ENCODE measurements at places on chromosomes 2 and 18. TPM values are rescaled to one million over a fixed set of nuclear protein-coding genes. Genes with fewer than 3 reads are reported as not detected.

C2orf92 gene
- 18.4 TPM for total RNA-seq

FAM228A gene
- total RNA-seq = 5.0 TPM

C18orf54 gene
- total RNA-seq = 2.7 TPM

CYS1 gene
- total RNA-seq = 10.5 TPM

KCNJ13 gene
- not detected for total RNA-seq

RBM43 gene
- total RNA-seq = 13.1 TPM

MYO7B gene
- total RNA-seq = not detected

PSMA8 gene
- not detected for total RNA-seq

FAM124B gene
- 2.6 TPM for total RNA-seq

SLC35F6 gene
- 51.6 TPM for total RNA-seq

TOGARAM2 gene
- 28.4 TPM for total RNA-seq

DNA sequence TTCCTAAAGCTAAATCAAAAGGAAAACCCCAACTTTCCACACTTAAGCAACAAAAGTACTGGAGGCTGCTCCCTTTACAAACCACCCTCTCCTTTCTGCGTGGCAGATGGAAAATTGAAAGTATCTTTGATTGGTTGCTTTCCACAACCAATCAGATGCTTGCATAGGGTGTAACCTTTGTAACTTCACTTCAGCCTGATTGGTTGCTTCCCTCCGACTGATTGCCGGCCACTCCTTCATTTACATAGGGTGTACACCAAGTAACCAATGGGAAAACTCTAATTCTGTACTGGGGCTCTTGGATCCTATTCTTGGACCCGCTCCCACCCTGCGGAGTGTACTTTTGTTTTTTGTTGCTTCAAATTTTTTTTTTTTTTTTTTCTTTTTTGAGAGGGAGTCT lies 297.7 kb downstream of the NCKAP5 start:
- no peak for DNase-seq

- DNase-seq = no peak
Measured at GRCh38 chr18:54794823-54795222, 33.5 kb upstream of the RAB27B start.

DNA sequence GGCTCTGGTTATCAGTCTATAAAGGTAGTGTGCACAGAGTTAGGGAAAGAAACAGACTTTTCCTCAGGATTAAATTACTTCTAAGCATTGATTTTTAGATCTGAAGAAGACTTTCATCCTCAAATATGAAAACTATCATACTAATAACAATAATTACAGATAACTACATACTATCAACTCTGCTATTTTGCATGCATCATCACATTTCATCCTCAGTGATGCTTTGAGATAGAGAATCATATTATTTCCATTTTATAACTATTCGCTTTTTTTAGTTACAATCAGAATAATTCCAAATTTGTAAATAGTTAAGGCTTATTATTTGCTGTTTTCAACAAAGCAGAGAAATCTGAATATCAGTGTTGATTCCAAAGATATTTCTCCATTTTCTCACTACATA lies 239.2 kb downstream of the MEIS1 start:
- no peak for DNase-seq

DNA sequence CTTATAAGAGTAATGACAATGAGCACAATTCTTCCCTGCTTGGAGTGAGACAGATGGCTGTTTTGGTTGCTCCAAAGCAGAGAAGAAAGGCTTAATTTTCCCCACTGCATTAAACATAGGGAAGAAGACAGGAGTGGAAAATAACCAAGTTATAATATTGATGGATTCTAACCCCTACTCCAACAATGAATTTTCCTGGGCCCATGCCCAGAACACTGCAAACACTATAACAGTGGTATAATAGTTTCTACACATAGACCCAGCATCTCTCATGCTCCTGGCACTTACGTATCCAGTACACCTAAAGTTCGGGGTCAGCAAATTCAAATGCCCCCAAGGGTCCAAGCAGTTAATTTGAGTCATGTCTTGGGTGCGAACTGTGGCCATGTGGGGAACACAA lies 613.4 kb downstream of the PLCL1 start:
- DNase-seq = no peak

- no peak for DNase-seq
Measured at GRCh38 chr18:57793302-57793986, 9.7 kb downstream of the ATP8B1 start.

- no peak for DNase-seq
Measured at GRCh38 chr2:54083021-54083420, 32.4 kb upstream of the ACYP2 start.

DNA sequence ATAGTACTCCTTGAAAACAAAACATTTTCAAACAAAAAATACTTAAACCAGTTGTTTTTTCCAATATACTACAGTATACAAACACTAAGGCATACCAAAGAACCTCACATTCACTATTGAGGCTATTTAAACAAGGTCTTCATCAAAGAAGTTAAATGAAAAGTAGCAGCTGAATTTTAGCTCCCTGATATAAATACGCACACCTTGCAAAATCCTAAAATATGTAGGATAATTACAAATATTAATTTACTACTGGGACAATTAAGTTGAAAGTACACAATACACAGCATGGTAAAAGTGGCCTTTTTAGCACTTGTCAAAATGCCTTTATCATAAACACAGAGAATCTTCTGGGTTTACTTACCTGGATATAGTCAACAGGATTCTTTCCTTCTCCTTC lies 78.7 kb downstream of the CUL3 start:
- DNase-seq = no peak

- peak; percentile 97 for DNase-seq
Measured at GRCh38 chr2:159286709-159287441, 372 bp upstream of the WDSUB1 start.

- no peak for DNase-seq
Measured at GRCh38 chr2:231929961-231930592, 3.9 kb upstream of the NPPC start.

DNA sequence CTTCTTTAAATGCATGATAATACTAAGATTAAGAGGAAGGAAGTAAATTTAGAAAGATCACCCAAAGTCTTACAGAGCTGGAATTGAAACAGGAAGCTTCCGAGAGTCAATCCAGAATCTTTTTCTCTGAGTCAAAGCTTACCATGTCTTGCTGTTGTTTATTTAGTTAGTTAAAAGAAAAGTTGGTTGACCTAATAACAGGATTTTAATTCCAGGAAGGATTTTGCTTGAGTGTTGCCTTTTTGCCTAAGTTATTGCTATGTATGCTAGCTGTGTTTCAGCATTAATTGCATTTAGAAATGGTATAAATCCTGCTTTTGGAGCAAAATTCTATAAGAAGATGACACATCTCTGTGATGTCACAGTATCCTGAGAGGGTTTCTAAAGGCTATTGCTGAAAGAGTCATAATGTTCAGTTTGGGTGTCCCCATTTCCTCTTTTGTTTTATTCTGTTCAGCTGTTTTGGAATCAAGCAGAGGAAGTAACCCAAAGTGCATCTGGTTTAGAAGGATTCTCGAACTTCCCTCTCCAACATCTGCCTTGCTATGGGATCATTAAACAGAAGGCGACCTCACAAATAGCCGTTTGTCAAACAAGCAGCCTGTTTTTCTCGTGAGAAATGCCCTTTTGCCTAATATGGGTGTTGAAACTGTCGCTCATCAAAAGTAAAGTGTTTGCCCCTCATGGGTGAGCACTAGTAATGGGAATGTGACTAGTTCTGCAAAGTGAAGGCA lies 271.5 kb upstream of the MMADHC start:
- peak; percentile 44 for DNase-seq

GRCh38 chr2:159185401-159186130 lies 100.9 kb downstream of the WDSUB1 start:
- DNase-seq = no peak

DNA sequence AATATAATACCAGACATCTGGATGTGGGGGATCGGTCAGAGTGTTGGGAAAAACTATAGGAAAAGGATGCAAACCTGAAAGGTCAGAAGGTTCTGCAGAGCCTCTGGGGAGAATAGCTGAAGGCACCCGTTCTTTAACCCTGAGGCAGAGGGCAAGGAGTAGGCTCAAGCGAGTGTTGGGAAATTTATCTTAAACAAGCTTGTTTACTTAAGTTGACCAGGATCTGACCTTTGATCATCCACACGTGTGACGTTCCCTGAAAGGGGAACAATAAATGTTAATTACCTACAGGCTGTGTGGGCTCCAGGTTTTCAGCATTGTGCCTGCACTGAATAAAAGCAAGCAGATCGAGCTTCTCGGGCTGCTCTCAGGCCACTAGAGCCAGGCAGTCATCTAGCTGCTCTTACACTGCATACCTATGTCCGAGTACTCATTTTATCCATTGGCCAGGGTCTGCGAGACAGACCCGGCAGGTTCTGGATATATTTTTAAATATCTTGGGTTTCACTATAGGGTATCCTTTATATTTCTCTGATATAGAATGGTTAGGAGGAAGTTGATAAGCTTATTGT lies 400.6 kb upstream of the CHST9 start:
- no peak for DNase-seq

GRCh38 chr18:79914614-79915160 lies 36.8 kb downstream of the SLC66A2 start:
- no peak for DNase-seq

GRCh38 chr2:216402751-216403150 lies 9.5 kb upstream of the SMARCAL1 start:
- no peak for DNase-seq

GRCh38 chr2:85802354-85803103 lies 48.7 kb downstream of the ATOH8 start:
- no peak for DNase-seq

DNA sequence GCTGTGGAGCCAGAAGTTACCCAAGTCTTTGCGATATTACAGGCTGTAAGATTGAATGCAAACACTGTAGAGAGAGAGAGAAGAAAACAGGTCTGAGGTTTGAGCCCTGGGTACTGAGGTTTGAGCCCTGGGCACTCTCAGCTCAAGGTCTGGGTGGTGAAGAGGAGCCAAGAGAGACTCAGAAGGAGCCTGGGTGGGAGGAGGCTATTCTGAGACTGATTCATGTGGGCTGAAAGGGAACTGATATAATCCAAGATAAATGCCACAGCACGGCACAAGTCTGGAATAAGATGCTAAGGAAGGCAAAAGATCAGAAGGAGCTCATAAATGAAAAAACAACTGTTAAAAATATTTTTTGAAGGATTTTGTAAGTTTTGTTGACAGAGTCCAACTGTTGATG lies 407.6 kb upstream of the HS6ST1 start:
- DNase-seq = no peak

DNA sequence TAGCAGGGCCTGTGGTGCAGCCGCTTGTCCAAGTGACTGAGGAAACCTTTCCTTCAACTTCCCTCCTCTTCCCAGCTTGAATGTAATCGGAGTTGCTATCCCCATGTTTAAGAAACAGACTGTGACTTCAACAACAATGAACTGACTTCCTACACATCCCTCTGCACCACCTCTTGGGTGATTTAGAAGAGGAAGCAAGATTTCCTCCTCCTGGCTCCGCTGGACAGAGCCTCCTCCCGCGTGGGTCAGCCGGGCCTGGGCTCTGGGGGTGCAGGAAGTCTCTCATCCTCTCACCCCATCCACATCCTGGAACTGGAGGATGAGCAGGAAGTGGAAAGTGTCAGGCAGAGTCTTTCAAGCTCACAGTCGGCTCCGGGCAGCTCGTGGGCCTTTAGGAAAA lies 84.3 kb downstream of the GATA6 start:
- DNase-seq = no peak

DNA sequence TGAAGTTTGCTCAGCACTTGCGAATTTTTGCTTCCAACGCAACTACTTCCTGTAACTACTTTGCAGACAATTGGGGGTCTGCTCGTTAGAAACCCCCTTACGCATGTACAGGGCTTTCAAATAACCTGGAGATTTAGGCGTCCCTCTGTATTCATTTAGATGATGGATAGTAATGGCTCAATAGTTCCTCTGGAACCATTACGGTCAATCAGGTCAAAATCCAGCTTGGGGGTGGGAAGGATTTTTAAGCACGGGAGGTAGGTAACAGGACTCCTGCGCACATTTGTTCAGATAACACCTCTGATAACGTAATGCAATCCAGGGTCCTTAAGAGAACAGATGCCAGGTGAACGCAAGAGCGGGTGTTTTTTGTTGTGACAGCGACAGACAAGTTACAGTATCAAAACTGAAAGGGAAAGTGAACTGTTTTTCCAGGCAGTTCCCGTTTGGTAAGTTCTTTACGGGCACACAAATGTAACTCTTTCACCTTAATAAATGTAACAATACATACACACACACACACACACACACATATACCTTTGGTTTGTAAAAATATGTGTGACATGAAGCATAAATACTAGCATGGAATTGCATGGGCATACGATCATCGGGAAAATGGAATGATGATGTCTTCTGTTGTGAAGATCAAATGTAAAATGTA lies 3.8 kb upstream of the OSR1 start:
- no peak for DNase-seq

GRCh38 chr2:171069286-171069956 lies 91.3 kb downstream of the TLK1 start:
- DNase-seq = no peak

- DNase-seq = no peak
Measured at GRCh38 chr2:48600917-48601316, 16.7 kb upstream of the GTF2A1L start.
